ENCODE measurements at places on chromosomes 6 and 20.

DNA sequence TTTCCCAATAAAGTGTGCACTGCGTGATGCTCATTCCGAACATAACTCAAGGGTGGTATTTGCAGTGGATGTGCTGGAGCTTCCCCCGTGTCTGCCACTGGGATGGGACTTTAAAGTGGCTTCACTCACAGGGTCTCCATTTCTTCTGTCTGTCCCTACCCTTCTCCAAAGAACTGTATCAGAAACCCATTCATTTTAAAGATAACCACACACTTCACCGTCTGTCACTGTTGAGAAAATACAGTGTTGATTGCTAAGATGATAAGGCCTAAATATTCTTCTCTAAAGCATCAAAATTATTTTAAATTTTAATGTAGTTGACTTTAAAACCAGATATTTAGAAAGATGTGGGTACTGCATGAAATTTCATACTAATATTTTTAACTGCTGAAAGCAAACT, 161.4 kb downstream of the TMEM242 start:
- DNase-seq, result no peak

GRCh38 chr6:35397806-35398418, 54.2 kb upstream of the FANCE start:
- DNase-seq, result no peak

DNA sequence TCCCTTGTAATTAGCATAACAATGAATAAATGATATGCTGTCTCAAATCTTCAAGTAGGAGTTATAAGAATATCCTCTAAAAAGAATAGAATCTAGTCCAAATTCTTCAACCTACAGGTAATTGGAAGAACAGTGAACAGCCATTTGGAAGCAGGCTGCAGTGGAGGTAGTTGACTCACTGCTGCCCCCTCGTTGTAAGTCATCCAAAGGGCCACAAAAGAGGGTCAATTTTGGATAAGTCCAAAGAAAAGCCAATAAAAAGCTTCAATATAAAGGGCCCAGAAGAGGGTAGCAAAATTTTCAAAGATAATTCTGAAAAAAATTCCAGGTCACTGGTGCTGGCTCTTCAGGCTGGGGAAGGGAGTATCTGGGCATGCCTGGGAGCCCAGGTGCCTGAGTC, 60.8 kb upstream of the SSTR4 start:
- DNase-seq, result no peak

GRCh38 chr6:144064402-144065212, 30.8 kb downstream of the SF3B5 start:
- peak; percentile 18 for DNase-seq

DNA sequence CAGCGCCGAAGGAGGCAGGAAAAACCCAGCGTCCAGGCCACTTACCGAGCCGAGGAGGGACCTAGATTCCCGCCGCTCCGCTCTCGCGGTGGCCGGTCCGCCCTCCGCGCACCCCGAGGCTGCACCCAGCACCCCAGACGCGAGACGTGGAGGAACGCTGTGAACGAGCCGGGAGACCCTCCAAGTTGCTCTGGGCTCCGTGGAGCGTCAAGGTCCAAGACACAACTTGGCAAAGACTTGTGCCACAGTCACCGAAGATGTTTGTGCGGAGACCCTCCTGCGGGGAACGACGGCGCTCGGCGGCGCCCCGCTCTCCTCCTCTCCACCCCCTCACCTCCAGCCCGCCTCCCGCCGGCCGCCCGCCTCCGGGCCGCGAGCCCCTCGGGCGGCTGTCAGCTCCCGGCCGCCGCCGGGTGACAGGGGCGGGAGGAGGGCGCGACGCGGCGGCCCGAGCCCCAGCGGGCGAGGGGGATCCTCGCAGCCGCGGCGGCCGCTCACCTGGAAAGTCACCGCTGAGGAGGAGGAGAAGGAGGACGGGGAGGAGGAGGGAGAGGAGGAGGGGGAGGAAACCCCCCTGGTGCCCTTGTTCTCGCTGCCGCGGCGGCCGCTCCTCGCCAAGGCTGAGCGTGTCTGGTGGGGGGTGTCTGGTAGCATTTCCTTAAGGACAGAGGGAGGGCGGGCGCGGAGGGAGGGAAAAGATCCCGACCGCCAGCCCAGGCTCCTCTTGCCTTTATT, 637 bp upstream of the HIVEP2 start:
- peak; percentile 61 for DNase-seq

DNA sequence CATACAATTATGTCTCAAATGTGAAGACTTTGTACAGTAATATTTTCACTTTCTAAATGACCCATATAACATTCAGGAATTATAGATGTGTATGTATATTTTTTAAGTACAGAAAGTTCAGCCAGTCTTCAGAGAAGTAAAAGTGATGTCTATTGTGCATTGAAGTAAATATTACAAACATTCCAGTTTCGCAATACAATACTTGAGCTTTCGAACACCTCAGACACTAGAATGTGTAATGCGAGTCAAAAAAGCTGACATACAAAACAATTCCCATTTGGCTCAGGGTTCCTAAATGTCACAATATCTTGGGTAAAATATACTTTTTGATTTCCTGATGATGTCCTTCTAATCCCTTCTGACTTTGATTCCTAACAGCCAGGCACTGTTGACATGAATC, 101.4 kb downstream of the ZNF217 start:
- DNase-seq, result no peak
